8988T (cell line): ENCODE measurements at places on chromosomes 5 and 9.

DNA sequence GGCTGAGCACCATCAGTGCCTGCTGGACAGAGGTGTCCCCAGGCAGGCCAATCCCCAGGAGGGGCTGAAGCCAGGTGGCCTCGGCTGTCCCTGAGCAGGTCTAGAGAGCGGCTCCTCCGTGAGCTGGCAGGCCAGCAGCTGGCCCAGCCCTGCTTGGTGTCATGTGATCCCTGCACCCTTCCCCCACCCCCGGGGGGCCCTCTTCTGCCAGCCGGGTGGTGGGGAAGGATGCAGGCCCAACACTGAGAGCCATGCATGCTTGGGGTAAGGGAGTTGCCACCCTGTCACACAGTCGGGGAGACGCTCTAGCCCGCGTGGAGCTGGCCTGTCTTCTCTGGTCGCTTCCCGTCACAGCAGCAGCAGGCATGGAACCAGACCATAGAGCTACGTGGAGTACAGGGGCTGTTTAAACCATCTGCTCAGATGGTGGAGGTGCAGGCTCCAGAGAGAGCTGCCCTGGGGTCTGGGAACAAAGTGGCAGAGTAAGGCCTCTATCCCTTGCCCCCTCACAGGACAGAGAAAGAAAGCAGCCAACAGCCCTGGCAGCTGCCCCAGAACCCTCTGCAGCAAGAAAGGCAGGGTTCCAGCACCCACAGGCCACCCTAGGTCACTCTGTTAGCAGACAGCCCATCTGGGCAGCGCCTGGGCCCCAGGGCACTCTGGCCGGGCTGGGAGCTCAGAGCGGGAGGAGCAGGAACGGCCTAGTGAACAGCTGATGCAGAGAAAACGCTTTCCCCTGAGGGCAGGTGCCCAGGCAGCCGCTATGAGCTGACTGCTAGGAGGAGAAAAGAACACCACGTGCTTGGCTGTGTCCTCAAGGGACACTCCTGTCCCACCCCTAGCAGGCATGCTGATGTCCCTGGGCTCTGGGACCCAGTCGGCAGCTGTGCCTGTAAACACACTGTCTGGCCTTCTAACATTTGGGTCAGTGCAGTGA lies 6.8 kb downstream of the RALGDS start:
- no peak for DNase-seq

DNA sequence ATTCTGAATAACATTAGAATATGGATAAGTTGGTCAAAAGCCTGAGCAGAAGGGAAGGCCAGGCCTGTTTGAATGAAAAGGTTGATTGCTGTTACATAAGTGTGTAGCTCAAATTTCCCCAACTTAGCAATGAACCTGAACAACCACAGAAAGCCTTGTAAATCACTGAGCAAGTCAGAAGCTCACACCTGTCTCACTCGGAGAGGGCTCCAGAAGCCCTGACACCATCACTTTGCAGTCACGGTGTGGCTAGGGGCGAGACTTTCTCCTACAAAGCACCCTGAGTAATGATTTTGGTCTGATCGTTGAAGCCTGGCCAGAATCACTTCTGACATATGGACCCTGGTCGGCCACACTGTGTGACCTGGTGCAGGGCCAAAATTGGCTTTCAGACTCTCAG lies 62.0 kb downstream of the MTX3 start:
- no peak for DNase-seq

- DNase-seq: no peak
Measured at GRCh38 chr5:37807015-37807414, 32.8 kb downstream of the GDNF start.

DNA sequence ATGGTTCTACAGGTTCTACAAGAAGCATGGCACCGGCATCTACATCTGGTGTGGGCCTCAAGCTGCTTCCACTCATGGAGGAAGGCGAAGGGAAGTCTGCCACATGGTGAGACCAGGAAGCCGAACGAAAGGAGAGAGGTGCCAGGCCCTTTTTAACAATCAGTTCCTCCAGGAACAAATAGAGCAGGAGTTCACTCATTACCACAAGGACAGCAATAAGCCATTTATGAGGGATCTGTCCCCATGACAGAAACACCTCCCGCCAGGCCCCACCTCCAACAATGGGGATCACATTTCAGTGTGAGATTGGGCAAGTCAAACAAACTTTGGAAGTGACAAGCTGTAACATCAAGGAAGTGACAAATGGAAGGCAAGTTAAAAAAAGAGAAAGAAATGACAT lies 95.5 kb upstream of the PTPN3 start:
- DNase-seq: no peak

- no peak for DNase-seq
Measured at GRCh38 chr5:94505327-94506068, 112.9 kb downstream of the KIAA0825 start.

DNA sequence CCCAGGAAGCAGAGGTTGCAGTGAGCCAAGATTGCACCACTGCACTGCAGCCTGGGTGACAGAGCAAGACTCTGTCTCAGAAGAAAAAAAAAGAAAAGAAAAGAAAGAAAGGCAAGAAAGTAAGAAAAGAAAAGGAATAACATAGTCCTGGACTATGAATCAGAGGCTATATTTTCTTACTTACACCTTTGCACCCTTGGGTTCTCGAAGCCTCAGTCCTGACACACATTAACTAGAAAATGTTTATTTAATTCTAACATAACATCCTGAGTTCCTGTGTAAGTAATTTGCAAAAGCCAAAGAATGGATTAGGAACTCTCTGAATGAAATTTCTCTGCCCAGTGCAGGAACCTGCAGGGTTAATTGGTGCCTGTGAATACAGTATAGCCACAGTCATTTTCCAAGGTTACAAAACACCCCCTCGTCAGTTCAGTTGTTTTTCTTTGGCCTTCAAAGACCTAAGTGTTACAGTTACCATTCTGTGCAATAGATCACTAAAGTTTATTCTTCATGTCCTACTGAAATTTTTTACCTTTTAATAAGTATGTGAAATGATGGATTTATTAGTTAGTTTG lies 147.6 kb downstream of the SV2C start:
- DNase-seq: no peak

GRCh38 chr9:126413391-126414068 lies 86.9 kb downstream of the MVB12B start:
- DNase-seq: no peak

DNA sequence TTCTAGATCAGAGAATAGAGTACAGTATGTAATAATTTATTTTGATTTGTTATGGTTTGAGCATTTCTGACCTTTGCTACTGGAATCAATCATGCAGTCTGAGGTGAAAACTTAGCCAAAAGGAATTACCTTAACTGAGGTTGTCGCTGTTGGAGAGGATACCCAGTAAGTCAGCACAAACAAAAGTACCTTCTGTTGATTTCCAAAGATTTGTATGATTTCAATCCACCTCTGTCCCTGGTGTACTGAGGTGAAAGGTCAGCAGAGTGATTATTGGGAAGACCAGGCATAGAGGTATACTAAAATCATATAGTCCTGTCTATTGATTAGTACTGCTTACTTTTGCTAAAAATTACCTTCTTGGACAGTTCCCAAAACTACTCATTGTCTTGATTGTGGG lies 32.8 kb downstream of the RUSC2 start:
- no peak for DNase-seq

- DNase-seq: no peak
Measured at GRCh38 chr5:98935206-98935605, 6.4 kb upstream of the CHD1 start.

GRCh38 chr5:75337366-75338021 lies 474 bp downstream of the HMGCR start:
- DNase-seq: no peak

DNA sequence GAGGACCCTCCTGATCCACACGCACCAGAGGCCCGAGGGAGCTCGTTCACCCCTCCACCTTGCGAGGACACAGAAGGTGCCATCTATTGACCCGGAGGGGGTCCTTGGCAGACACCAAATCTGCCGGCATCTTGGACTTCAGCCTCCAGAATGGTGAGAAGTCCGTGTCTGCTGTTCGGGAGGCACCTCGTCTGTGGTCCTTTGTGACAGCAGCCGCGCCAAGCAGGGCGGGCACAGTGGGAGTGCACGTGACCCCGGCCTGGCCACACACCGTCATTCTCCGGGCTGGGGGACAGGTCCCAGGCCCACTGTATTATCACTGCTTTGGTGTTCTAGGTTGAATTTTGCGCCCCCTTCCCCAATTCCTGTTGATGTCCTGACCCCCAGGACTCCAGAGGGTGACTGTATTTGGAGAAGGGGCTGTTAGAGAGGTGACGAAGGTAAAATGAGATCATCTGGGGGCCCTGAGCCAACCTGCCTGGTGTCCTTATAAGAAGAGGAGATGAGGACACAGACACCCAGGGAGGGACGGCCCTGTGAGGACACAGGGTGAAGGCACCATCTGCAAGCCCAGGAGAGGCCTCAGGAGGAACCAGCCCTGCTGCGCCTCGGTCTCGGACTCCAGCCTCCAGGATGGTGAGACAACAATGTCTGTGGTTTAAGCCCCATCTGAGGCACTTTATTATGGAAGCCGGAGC lies 15.7 kb downstream of the LPCAT1 start:
- DNase-seq: no peak
